ENCODE measurements at places on chromosomes 1 and 21.

DNA sequence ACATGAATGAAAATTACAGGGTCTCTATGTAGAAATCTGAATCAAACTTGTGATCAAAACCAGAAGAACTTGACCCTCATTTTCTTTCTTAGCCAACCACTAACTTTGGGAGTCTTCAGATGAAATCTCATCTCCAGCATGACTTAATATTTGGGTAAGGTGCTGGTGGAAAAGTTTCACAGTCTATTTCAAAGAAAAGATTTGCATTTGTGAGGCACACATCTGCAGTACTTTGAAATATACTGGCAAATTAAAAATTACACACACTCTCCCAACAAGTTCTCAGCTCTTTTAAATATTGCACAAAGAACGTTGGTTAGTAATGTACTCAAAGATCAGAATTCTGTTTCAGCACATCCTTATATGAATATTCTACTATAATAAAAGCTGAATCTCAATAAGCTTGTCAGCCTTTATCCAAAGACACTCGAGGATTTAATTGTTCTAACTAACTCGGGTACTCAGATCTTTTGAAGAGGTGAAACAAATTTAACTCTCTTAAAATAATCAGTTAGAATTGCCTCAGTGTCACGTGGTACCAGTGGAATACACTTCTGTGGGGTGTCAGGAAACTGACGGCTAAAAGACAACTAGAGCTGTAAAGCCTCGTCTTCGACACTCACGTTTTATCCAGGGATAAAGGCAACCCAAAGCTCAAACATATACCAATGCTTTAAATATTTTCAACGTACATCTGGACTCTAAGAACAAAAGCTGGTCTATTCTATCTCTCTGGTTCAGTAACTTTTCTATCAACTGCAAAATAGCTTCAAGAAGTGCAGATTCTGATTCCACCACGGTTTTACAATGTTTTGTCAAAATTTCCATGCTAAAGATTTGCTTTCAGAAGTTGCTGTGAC, 19.0 kb downstream of the SAMSN1 start:
- DNase-seq, result no peak

- DNase-seq, result no peak
These were observed 37.0 kb downstream of the ARHGEF11 start for GRCh38 chr1:157008502-157008901.

DNA sequence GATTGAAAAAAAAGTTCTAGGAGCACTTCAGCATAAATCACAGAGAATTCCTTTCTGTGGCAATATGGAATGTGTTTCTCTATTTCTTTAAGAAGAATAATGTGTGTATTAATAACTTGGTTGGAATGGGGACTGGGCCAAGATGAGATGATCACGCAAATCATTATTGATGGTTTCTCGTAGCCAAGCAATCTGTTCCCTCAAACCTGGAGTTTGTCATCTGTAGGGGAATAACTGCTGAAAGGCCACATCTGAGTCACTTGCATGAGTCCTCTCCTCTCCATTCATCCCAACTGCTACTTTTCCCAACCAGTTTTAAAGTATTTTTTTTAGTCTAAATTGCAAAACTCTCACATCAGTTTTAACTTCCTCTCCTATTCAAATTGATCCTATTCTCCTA, 480.4 kb downstream of the PLPP3 start:
- DNase-seq, result no peak

GRCh38 chr21:33427051-33427450, 23.8 kb downstream of the IFNGR2 start:
- no peak for DNase-seq

DNA sequence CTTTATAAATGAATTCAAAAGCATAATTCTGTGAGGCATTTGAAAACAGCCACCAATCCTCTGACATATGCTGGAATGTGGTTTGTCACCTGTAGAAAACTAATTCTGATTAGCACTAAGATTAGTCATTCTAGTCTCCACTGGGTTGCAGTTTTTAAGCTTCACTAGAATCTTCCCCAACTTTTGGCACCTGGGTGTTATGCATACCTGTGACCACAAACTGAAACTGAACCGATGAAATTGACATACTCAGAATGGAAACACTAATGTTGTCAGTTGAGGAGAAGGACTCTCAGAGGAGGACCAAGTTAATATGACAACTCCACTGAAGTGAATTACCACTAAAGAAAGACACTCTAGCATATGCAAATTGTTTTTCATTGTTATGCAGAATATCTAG, 285.8 kb upstream of the NEGR1 start:
- DNase-seq, result no peak

GRCh38 chr1:231206856-231207255, 34.2 kb upstream of the GNPAT start:
- no peak for DNase-seq

GRCh38 chr1:84719543-84720217, 29.4 kb upstream of the SSX2IP start:
- no peak for DNase-seq

DNA sequence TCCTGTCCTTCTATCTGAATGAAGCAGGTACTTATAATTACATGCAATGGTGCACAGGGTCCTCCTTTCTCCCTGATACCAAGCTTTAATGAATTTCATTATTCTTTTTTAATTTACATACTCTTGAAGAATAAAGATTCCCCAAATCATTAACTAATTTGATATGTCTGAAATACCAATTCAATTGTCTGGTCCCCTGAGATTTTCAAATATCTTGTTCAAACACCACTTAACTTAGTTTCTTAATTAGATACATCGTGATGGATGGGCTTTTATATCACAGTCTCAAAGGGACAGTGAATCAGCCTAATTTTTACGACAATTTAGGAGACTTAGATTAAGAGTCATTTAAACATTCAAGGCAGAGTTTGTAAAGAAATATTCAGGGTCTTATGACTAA, 1054.6 kb downstream of the PLA2G4A start:
- no peak for DNase-seq

DNA sequence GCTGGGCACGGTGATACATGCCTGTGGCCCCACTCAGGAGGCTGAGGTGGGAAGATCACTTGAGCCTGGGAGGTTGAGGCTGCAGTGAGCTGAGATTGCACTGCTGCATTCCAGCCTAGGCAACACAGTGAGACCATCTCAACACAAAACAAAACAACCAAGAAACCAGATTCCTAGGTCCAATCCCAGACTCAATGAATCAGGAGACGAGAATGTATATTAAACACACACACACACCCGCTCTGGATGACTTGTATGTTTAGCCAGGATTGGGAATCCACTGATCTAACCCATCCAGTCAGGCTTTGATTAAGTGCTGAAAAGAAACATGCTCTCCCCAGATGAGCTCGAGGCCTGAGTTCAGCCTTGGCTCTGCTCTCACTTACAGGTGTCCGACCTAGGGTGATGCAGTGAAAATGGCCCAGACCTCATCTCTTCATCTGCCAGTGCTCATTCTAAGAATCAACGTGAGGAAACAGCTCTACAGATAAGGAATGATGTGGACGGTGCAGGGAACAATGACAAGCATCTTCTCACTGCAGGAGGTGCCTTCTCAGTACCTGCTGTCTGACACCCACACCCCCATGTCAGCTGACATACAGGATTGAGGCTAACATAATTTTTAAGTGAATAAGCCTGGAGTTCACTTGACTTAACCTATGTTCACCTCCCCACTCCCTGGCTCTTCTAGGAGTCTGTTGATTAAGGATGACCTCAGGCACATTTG, 15.3 kb upstream of the SRSF4 start:
- no peak for DNase-seq

- no peak for DNase-seq
These were observed 993.8 kb upstream of the NCAM2 start for GRCh38 chr21:20004367-20004766.

GRCh38 chr1:230536641-230537155, 105.6 kb upstream of the COG2 start:
- no peak for DNase-seq

GRCh38 chr1:147472966-147473732, 68.2 kb upstream of the BCL9 start:
- no peak for DNase-seq

DNA sequence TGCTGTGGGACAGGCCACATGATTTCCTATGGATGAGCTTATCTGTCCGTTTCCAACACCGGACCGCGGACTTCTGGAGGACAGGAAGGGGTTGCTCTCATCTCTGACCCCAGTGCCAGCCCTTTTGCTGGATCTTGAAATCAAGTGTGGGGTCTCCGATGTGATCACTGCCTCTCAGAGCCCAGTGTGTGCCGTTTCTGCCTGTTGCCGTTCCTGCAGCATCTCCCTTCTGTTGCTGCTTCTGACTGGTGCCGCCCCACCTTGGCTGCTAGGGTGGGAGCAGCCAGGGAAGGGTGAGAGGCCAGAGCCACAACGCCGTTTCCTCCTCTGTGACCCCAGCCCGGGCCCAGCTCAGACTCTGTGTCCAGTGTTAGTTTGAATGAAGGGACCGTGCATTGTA, 67.3 kb upstream of the WNT4 start:
- DNase-seq, result no peak

- no peak for DNase-seq
These were observed 20.6 kb upstream of the PPM1J start for GRCh38 chr1:112735752-112736151.

GRCh38 chr1:235943581-235944114, 76.9 kb upstream of the LYST start:
- no peak for DNase-seq

DNA sequence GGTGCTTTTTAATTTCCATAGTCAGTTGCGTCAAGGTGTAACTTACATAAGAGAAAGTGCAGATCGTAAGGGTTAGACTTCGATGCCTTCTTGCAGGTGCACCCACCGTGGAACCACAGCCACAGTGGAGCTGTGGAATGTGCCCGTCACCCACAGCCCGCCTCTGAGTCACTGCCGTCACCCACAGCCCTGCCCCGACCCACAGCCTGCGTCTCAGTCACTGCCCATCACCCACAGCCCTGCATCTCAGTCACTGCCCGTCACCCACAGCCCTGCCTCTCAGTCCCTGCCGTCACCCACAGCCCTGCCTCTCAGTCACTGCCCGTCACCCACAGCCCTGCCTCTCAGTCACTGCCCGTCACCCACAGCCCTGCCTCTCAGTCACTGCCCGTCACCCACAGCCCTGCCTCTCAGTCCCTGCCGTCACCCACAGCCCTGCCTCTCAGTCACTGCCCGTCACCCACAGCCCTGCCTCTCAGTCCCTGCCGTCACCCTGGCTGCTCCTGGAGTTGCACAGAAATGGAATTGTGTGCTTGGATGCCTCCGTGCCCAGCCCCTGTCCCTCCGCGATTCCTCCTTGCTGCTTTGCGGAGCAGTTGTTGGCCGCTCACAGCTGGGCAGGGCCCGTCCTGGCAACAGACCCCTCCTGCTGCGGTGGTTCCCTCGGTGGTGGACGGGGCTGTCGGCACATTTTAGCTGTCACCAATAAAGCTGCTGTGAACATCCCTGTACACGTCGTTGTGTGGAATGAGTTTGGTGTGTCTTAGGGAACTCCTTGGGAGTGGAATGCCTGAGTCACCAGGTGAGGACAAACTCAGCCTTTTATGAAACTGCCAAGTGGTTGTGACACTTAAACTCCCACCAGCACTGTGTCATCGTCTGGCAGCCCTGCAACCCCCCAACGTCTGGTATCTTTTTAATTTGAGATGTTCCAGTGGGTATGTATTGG, 44.9 kb upstream of the COL6A2 start:
- DNase-seq, result peak; percentile 53

DNA sequence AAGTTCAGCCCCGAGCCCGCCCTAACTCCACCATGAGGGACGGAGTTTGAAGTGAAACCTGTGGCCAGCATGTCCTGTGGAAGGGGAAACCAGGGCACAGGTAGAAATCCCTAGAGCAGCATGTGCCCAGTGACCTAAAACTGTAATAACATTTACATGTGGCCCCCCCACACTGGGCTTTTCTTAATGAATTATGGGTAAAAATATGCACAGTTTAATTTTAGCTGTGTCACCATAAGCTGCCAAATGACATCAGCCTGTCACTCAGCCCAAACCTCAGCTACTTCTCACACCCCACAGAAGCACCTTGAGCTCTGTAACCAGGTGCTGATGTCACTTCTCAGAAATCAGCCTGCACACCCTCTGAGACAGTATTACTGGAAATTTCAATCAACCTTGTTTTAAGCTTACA, 50.0 kb upstream of the SLC19A1 start:
- peak; percentile 54 for DNase-seq

- DNase-seq, result no peak
These were observed 1.1 kb downstream of the CKS1B start for GRCh38 chr1:154975409-154976059.

GRCh38 chr1:113353580-113353979, 36.7 kb upstream of the MAGI3 start:
- no peak for DNase-seq

DNA sequence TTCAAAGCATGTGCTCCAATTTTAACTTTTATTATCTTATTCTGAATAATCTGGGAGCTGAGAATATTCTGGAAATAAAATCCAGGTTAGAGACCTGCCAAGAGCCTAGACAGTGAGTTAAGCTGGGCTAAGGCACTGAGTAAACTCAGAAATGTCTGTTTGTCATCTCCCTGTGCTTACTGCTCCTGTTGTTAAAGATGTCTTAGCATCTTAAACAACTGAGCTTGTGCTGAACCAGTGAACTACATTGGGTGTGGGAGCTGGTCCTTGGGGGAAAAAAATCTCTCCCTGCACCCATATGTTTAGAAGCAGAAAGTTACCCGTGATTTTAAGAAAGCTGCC, 25.0 kb upstream of the AHCYL1 start:
- no peak for DNase-seq

DNA sequence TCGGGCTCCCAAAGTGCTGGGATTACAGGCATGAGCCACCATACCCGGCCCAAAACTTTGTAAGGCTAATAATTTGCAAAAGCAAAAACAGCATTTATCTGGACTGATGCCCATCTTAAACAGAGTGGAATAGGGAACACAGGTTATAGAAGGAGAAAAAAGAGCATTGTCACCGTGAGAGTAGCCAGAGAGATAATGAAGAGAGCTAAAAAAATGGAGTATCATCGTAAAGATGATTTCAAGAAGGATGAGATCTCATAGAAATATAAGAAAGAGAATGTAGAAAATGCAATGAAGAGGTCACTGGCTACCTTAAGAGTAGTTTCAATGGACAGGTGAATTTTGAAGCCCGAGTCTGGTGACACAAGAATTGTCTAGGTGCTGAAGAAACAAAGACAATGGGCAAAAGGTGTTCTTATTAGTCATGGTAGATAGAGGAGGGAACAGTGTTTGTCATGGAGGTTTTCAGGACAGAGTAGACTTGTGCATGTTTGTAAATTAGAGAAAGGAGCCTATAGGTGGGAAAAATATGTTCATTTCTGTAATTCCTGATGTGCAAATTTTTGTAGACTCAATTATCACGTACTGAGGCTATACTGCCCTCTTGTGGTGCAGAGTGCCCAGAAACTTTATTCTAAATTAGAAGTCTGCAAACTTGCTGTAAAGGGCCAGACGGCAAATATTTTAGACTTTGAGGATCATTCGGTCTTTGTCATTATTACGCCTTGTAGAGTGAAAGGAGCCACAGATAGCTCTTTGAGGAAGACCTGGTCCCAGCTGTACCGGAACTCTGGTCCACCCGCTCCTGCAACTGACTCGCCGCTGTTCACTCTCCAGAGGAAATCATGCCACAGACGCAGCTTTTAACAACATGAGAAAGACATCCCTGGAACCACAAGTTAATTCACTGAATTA, 8.1 kb upstream of the TMEM183A start:
- peak; percentile 8 for DNase-seq

Data from stimulated activated CD8-positive, alpha-beta memory T cell treated with anti-CD3 and anti-CD28 coated beads, Interleukin-4, amount 100 ng/mL, for 4 hours (primary cell).